ENCODE measurements at places on chromosomes 4 and X.

DNA sequence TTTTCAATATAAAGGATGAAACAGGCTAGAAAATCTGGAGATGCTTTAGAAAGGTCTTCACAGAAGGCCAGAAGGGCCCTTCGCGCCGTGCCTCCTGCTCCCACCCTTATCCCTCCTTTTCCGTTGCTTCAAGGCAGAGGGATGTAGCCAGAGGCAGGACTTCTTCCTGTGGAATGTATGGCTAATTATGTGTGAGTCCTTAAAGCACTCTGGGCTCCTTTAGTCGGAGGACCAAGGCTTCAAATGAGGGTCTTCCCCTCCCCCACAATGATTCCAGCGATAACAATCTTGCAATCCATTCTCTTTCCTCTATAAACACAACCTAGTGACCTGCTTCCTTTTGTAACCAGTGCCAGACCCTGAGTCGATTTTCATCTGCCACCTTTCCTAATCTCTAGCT lies 103.5 kb downstream of the GPC3 start:
- no peak for DNase-seq

DNA sequence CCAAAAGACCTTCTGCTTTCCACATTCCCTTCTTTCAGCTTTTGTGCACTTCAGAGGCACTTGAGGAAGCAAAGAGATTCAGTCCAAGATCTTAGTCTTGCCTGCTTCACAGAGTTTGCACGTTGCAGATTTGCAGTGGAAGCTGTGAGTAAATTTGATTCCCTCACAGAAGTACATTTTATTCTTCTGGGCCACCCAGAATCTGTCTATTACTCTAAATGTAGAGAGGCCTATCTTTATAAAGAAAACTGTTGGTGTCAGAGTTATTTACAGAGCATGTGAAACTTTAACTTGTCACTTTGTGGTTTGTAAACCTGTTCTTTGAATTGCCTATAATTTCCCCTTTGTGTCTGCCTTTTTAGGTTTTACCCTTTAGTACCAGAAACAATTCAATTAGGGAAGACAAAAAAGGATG lies 15.5 kb downstream of the SPRY1 start:
- DNase-seq = no peak

DNA sequence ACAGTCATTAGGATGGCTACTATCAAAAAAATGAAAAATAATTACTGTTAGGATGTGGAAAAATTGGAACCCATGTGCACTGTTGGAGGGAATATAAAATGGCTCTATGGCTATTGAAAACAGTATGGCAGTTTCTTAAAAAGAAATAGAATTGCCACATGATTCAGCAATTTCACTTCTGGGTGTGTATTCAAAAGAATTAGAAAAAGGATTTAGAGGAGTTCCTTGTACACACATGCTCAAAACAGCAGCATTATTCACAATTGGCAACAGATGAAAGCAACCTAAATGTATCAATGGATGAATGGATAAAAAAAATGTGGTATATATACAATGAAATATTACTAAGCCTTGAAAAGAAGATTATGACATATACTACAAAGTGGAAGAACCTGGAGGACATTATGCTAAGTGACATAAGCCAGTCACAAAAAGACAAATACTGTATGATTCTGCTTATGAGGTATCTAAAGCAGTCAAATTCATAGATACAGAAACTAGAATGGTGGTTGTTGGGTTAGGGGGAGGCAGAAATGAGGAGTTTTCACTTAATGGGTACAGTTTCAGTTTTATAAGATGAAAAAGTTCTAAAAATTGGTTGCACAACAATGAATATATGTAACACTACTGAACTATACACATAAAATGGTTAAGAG lies 123.2 kb downstream of the ELOVL6 start:
- DNase-seq = no peak

DNA sequence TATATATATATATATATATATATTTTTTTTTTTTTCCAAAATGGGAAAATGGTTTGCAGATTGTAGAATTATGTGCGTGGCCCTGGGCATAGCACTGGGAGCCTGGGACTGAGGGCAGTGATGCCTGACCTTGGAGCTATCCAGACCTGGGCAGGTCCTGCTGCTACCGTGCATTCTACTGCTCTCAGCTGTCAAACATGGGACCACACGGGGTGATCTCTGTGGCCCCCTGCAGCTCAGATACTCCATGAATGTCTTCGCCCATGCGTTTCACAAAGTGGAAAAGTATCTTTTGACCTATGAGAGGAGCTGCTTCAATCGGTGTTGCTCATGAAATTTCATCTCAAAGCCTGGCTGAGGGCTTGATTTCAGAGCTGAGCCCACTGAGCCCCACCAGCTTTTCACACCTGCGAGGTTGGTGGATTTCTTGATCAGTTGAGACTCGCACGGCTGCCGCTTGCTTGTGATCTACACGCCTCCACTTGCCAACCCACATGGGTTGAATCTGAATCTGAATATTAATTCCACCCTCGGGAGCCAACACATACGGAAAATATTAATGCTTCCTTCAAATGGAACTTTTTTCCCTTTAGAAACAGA lies 35.7 kb downstream of the ING2 start:
- DNase-seq = no peak

- DNase-seq = no peak
These were observed 95.4 kb upstream of the FRG1 start for GRCh38 chr4:189845145-189845846.

- no peak for DNase-seq
These were observed 34.2 kb downstream of the TSC22D3 start for GRCh38 chrX:107741404-107741790.

DNA sequence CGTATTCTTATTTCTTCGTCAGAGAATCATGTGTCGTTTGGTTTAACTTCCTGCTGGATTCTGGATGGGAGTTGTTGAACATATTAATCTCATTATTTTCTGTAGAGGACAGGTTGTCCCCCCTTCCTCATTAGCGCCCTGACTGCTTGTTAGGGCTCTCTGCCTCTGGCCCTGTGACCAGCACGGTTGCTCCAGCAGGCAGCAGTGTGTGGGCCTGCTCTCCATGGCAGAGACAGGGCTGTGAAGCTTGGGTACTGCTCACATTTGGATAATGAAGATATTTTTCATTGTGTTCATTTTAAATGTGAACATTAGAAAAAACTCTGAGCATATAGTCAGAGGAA lies 102.7 kb downstream of the KLHL8 start:
- no peak for DNase-seq

GRCh38 chr4:8338351-8338961 lies 68.9 kb downstream of the HTRA3 start:
- DNase-seq = no peak

DNA sequence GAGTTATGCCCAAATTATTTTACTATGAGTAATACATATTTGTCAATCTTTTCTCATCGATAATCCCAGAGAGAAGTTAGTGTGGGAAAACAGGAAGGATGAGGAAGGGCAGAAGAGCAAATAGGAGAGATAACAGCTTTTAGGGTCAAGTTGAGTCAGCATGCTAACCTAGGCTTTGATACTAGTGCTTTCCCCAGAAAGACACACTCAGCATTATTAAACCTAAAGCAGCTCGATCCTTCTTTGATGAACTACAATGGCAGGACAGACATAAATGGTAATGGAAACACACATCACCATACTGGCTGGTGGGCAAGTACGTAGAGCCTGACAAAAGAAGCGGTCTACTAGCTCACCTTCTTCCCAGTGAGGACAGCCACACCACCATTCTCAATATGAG lies 20.5 kb downstream of the AIFM1 start:
- DNase-seq = no peak

- no peak for DNase-seq
These were observed 2.0 kb downstream of the DHX15 start for GRCh38 chr4:24582235-24582832.

DNA sequence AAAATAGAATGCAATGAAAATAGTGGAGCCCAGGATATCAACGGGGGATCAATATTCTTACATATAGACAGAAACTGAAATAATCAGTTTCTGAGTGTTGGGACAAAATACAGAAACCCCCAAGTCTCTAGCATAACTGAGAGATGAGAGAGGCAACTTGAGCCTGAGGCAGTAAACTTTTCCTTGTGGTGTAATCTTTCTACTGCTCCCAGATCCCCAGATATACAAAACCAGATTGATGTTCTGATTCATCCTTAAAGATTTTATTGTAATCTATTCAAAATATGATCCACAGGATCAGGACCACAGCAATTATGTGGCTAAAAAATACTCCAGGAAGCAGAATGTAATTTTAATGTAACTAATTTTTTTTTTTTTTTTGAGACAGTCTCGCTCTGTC lies 2282.6 kb downstream of the ARAP2 start:
- no peak for DNase-seq

DNA sequence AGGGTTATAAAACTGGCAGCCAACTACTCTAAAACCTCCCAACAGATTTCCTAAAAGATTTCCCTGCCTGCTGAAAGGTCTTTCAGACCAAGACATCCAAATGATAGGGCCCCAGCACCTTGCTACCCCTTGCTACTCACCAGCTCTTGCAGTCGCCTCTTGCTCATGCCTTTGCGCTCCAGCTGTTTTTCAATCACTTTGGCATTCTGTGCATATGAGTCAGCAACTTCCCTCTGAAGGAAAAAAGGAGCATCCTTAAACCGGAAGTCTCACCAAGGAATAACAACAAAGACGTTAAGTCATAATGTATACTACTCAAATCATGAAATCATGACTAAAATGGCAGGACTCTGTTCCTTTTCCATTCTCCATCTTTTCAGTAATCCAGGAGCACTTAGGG lies 24.0 kb downstream of the STEEP1 start:
- no peak for DNase-seq

- DNase-seq = no peak
These were observed 23.1 kb upstream of the GABRG1 start for GRCh38 chr4:46146993-46147392.

- DNase-seq = no peak
These were observed 40.4 kb upstream of the MAPK10 start for GRCh38 chr4:86400216-86400615.

- no peak for DNase-seq
These were observed 214.2 kb downstream of the RBMX2 start for GRCh38 chrX:130615941-130616340.

- no peak for DNase-seq
These were observed 211.8 kb downstream of the PPP3CA start for GRCh38 chr4:101135371-101136010.

- no peak for DNase-seq
These were observed 397.1 kb downstream of the RAB28 start for GRCh38 chr4:13087041-13087440.

GRCh38 chrX:129808158-129808828 lies 28.5 kb downstream of the SASH3 start:
- no peak for DNase-seq

- no peak for DNase-seq
These were observed 18.1 kb downstream of the FGFRL1 start for GRCh38 chr4:1029529-1029928.

DNA sequence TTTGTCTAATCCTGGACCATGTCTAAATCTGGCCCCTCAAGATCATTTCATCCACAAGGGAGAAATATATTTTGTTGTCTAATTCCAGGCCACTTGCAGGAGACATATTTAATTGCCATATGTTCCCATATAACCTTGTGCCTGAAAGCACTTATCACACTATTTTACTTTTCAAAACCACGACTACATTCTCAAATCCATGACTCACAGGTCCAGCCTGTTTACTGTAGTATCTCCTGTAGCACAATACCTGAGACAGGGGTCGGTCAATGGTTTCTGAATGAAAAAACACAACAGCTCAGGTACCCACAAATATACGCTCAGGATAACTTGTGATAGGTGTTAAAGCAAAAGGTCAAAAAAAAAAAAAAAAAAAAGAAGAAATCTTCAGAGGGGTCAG lies 60.9 kb downstream of the SEC24D start:
- DNase-seq = no peak
